ENCODE measurements at places on chromosomes 4 and X. TPM values are rescaled to one million over a fixed set of nuclear protein-coding genes. Genes with fewer than 3 reads are reported as not detected.

The TEX11 gene
- total RNA-seq = not detected

The NWD2 gene
- total RNA-seq = not detected

- peak; percentile 65 for DNase-seq
Measured at GRCh38 chr4:34158878-34159277, 2085.4 kb downstream of the ARAP2 start.

DNA sequence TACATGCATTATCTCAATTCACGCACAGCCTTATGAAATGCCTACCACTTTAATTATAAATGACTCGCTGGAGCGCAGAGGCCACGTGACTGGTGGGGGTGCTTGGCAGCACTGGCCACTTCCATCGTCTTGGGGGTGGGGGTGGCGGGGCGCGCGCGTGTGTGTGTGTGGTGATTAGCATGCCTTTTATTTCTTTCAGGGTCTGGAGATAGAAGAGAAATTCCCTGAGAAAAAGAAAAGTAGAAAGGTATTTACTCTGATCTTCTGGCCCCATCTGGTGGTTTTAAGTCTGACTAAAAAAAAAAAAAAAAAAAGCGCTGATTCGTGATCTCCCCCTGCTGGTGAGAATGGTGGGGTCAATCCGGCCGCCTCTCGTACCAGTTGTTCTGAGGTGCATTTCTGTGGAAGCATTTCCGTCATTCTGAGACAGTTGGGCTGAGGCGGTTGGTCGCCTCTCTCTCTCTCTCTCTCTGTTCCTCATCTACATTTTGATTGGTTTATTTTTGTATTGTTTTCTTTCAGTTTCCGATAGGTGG lies at the start of gene CCNB3:
TSS of gene CCNB3 (plus strand) at position 402 of the 536 bp plus-strand sequence. CDS start 80,399 bp downstream, outside the sequence.
- DNase-seq = peak; percentile 67

The NLGN4X gene
- total RNA-seq = not detected

The HPRT1 gene
- 45.6 TPM for total RNA-seq

DNA sequence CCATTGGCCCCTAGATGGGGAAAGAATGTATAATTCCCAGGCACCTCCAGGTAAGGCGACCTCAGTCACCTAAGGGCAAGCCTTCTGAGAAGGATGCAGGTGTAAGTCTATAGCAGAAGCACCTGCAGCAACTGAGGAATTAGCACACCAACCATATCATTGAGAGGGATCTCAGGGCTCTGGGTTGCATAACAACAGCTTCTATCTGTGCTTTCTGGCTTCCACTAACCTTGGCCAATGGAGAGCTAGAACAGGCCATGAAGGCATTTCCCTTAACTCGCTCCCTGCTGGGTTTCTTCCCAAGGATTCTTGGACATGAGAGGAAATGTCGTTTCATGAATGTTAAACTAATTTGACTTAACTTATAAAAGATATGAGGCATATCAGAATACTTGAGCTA lies 177.8 kb upstream of the GK2 start:
- DNase-seq = no peak

The TXK gene
- not detected for total RNA-seq

- no peak for DNase-seq
Measured at GRCh38 chrX:148647651-148648050, 147.2 kb downstream of the AFF2 start.

- no peak for DNase-seq
Measured at GRCh38 chr4:73701116-73701515, 39.3 kb upstream of the CXCL8 start.

DNA sequence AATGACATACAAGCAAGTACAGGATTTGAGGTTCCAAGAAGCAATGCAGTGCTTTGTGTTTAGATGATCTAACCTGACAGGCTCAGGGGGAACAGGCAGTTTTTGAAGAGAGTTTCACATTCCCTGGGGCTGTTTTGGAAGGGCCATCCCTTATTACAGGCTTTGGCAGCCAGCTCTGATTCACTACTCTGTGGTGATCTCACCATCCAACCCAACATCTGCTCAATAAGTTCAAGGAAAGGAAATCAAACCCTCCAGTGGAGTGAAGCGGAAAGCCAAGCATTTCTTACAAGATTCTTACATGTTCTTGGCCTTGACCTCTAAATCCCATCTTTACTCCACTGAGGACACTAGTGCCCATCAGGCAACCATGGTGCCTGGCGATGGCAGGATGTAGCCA lies 7.5 kb downstream of the IDS start:
- DNase-seq = peak; percentile 72

DNA sequence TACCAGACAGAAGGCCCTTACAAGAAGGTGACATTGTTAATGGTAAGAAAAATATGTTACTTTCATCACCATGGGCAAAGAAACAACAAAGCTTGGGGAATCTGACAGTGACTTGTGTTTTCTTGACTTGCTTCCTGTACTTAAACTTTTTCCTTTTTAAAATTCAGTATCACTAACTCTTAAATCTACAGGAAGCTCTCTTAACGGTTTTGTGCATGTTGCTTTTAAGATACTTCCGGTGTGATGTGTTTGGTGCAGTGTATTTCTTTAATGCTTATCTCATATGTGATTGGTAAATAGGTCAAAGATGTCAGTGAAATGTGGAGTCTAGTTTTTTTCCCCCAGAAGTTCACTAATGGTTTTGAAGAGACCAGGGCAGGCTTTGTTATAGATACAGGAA lies 45.2 kb downstream of the ADH5 start:
- no peak for DNase-seq

The AFF1 gene
- total RNA-seq = 34.5 TPM

DNA sequence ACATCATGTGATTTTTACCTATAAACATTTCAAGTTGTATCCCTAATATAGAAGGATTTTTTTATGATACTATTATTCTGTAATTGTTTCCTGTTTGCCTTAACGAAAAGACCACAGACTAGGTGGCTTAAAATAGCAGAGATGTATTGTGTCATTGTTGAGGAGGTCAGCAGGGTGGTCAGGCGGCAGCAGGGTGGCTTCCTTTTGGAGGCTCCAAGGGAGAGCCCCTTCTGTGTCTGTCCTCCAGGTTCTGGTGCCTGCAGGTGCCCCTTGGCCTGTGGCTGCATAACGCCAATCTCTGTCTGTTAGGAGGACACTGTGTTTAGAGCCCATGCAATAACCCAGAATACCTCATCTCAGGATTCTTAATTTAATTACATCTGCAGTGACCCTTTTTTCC lies 118.1 kb downstream of the TBL1X start:
- no peak for DNase-seq

The TNIP3 gene
- total RNA-seq = 0.37 TPM

The NUDT9 gene
- 24.3 TPM for total RNA-seq

GRCh38 chrX:149682031-149682430 lies 29.8 kb upstream of the MAGEA11 start:
- no peak for DNase-seq

DNA sequence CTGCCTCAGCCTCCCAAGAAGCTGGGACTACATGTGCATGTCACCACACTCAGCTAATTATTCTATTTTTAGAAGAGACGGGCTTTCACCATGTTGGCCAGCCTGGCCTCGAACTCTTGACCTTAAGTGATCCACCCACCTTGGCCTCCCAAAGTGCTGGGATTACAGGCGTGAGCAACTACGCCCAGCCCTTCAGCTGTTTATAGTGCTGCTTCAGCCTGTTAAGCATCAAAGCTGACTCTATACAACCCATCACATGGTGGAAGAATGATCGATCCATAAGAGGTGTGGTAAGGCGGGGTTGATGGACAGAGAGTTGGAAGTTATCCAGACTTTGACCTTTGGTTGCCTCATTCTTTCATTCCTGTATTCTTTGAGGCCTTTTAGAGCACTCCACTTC lies 56.2 kb upstream of the RAPGEF2 start:
- no peak for DNase-seq

- no peak for DNase-seq
Measured at GRCh38 chrX:130145123-130145522, 20.5 kb downstream of the AIFM1 start.

GRCh38 chrX:16022580-16023200 lies 100.7 kb upstream of the GRPR start:
- peak; percentile 6 for DNase-seq

- no peak for DNase-seq
Measured at GRCh38 chrX:107565015-107565414, 63.3 kb upstream of the PRPS1 start.

- DNase-seq = no peak
Measured at GRCh38 chr4:26462874-26463273, 27.4 kb downstream of the CCKAR start.

DNA sequence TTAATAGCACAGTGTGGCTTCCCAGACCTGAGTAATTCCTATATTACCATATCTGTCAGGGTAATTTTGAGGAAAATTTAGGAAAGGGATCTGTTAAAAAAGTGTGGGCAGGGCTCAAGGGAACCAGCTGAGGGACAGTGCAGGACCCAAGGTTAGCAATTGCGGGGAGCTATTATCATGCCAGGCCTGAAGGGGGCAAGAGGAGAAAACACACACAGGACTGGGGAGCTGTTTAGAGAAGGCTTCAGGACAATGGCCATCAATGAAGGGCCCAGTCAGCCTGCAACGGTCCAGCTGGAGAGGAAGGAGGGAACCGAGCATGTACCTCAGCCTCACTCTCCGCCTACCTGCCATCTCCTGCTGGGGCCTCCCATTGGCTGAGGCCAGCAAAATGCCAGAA lies 19.0 kb upstream of the NHS start:
- no peak for DNase-seq

GRCh38 chr4:174933083-174933482 lies 14.9 kb downstream of the ADAM29 start:
- DNase-seq = no peak

The ETDB gene
- total RNA-seq = not detected

GRCh38 chr4:73828956-73829355 lies 7.5 kb upstream of the CXCL6 start:
- no peak for DNase-seq

The C4orf50 gene
- not detected for total RNA-seq

- DNase-seq = no peak
Measured at GRCh38 chrX:45740291-45740690, 539.6 kb upstream of the DIPK2B start.

- no peak for DNase-seq
Measured at GRCh38 chrX:72030431-72030830, 101.3 kb downstream of the RTL5 start.

- peak; percentile 3 for DNase-seq
Measured at GRCh38 chr4:94127707-94128328, 79.8 kb upstream of the SMARCAD1 start.

DNA sequence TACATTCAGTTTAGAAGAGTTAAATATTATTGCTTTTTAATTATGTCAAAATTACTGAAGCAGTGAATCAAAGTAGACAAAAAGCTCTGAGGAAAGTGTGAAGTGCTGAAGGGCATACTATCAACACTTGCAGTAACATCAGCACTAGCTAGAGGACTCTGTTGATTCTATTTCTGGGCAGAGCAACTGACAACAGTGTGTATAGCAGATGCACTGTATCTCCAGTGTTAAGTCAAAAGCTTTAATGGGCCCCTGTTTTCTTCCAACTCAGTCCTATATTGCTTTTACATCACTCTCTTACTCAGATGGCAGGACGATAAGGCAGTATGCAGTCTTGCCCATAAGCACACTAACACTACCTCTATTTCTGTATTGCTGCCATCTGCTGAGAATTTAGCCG lies 435.2 kb upstream of the AMOT start:
- DNase-seq = no peak
